Daoy (cell line): ENCODE measurements at places on chromosomes 4 and X. TPM values are rescaled to one million over a fixed set of nuclear protein-coding genes. Genes with fewer than 3 reads are reported as not detected.

The DDIT4L gene
- not detected in 2 replicates for total RNA-seq

The ASMT gene
- not detected in 2 replicates for total RNA-seq

The ABLIM2 gene
- total RNA-seq: 0.21 and 0.23 TPM in 2 replicates

The HMGN5 gene
- total RNA-seq: 0.74 and 9.1 TPM in 2 replicates
